Activated CD4-positive, alpha-beta T cell treated with anti-CD3 and anti-CD28 coated beads for 24 hours (primary cell): ENCODE measurements at places on chromosomes 5 and 9.

GRCh38 chr5:10619649-10620048 is 55.8 kb downstream of the ANKRD33B start:
- DNase-seq: no peak

DNA sequence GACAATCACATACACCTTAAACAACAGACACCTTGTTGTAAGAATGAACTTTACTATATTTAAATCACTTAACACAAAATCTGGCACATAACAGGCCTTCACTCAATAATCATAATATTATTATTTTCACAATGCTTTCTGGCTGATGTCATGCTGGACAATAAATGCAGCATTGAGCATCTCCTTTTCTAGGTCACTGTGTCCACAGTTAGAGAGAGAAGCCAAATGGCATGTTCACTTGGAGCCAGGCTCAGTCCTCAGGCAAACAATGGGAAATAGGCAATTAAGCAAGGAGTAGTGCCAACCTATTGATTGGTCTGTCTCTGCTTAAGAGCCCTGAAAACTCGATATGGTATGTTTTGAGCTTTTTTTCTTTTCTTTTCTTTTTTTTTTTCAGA is 50.6 kb upstream of the KLF4 start:
- DNase-seq: no peak

GRCh38 chr9:111943200-111943599 is 46.6 kb downstream of the UGCG start:
- DNase-seq: no peak

- no peak for DNase-seq
Measured at GRCh38 chr9:15370466-15371447, 51.9 kb upstream of the SNAPC3 start.

DNA sequence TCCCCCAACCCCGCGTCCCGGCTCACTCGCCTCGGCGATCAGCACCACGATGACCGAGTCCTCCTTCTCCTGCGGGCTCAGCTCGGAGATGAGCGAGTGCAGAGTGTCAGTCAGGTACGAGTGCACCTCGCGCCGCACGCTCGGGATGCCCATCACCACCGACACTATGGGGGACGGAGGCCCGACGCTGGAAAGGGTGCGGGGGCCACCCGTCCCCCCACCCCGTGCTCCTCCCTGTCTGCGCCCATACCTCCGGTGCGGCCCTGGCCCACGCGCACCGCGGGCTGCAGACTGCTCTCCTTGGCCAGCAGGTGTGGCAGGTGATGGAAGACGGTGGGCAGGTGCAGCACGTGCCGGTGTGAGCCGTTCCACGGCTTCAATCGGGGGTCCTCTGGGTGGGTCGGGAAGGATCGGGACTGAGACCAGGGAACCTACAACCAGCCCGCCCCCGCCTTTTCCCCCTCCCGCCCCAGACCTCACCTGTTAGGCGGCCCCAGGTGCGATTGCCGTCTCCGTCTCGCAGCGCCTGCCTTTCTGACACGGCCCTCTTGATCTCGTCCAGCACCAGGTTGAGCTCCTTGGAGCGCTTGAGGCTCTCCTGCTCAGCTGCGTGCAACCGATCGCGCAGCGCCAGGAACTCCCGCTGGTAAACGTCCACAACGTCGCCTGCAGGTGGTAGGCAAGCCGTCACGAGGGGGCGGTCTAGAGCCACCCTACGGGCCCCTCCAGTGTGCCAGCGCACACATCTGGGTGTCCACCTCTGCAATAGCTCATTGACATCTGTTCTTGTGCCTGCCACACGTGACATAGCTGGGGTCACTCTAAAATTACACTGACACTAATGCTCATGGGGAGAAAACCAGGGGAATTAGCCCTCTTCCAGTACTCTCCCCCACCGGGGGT is 5.1 kb downstream of the MGAT4B start:
- peak; percentile 83 for DNase-seq

DNA sequence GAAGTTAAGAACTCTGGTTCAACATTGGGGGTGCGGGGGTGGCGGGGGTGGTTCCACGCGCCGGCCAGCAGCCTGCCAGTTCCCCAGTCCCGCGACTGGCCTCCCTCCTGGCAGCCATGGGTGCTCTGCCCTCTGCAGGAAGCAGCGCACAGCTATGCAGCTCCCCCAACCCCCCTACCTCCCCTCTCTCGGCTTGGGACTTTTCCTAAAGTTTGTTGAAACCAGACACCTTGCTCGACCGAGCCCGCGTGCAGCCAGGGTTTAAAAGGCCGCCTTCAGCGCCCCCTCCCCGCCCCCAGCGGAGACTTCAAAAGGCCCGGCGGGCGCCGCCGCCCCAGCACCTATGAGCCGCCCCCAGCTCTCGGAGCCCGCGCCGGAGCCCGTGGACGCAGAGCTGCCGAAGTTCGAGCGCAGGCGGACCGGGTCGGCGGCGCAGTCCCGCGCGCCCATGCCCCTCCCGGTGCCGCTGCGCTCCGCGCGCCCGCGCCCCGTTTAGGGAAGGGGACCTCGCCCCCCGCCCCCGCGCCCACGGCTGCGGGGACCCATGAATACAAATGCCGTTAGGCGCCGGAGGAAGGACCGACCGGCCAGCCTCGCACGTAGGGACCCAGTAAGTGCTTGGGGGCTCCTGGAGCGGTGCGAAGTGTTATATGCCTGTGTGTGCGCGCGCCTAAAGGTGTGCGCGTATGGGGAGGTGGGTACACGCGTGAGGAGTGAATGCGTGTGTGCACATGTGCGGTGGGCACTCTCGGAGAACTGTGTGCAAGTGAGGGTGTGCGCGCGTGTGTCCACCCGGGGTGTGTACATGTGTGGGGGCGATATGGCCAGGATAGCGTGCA is 1.4 kb upstream of the COL27A1 start:
- no peak for DNase-seq

GRCh38 chr5:103340717-103341388 is 82.3 kb downstream of the MACIR start:
- DNase-seq: no peak

DNA sequence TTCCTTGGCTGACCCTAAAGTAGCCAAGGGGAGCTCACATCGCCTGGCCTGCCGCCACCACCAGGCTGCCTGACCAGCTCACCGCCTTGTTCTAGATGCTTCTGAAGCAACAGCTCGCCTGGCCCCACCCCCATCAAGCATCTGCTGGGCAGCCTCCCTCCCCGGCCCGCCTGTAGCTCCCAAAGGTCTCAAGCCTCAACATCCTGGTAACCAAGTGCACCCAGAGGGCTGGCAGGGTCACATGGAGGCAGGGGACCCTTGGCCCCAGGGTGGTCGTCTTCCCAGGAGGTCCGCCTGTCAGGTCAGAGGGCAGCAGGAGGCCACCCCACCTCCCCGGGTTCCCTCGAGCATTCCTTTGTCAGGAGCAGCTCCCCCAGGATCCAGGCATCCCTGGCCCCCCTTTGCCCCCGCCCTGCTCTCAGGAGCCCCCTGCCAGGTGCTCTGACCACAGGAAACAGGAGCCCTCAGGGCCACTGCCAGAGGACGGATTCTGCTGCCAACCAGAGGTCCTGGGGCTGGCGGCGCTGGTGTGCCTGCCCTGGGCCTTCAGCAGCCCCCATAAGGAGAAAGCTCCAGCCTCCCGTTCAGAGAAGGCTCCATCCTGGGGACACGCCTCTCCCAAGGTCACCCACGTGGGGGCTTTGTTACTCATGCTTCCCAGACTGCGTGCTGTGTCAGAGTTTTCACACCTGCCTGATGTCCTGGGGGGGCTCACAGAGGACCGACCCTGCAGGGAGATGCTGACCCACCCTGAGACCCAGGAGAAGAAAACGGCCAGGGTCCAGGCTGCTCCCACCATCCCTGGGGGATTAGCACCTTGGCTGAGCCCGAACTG is 3.5 kb upstream of the LRRC14B start:
- no peak for DNase-seq

DNA sequence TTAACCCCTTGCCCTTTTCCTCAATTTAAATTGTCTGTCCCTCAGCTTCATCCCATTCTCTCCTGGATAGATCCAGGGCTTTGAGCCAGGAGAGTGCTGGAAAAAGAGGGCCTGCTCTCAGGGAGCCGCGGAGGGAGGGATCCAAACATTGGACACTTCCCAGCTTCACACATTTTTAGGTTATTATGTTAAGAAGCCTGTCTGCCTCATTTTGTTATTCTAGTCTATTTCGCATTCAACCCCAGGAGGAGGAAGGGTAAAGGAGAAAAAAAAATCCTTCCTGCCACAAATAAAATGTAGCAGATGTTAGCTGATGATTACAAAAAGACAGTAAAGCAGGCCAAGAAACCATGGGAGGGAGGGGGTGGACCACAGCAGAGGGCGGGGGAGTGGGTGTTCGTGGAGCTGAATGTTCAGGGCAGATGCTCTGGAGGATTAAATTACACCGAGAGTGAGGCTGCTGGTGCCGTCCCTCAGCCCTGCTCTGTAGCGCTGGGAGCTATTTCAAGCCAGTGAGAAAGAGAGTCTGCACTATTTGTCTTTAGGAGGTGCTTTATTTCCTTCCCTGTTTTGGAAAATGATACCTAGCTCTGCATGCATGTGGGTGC is 60.6 kb upstream of the ZFR start:
- no peak for DNase-seq

DNA sequence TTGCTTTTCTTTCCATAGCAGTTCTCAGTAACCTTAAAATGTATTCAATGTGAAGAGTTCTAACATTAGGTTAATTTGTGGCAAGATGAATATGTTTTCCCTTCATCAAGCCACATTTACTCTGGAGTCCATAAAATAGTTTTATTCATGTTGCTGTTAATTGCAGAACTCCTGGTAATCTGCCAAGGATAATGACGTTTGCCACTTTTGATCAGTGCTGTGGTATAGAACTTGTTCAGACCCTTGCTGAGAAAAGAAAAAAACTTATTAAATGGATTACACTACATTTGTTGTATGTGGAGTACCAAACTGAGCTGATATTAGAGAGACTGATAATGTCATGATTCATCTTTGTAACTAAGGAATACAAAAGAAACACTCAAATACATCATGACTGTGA is 212.4 kb upstream of the DMAC1 start:
- DNase-seq: no peak

GRCh38 chr5:98065261-98065909 is 708.1 kb upstream of the RGMB start:
- DNase-seq: no peak

DNA sequence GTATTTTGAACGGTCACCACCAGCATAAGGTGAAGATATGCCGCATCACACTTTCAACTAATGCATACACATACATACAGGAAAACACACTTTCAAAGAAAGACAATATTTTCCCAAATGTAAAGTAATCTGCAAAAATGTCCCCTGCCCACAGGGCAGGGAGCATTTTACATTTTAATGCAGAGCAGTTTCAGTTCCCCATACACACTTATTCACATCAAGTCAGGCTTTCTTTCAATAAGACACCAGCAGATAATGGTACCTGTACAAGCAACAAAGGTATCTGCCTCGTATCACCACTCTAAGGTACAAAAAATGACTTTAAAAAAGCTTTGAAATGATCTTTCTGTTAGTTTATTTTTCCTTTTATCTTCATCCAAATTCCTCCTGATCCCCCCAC is 247.1 kb upstream of the CCNG1 start:
- DNase-seq: no peak

GRCh38 chr9:96251451-96251850 is 50.5 kb downstream of the HSD17B3 start:
- no peak for DNase-seq

DNA sequence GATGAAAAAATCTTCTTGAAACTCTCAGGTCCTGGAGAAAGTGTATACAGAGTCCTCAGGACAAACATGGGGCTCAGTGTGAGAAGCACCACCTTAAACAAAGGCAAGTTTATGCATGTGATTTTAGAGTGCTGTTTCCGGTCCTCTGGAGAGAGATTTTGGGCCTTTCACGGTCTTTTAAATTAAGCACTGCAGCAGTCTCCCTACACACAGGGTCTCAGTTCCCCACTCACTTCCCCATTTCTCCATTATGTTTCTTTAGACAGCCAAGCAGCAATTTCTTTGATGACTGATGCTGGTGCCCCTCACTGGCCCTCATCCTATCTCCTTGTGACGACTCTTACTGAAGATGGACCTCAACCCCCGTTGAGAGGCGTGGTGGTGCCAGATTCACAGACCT is 220.2 kb upstream of the CLINT1 start:
- DNase-seq: no peak

DNA sequence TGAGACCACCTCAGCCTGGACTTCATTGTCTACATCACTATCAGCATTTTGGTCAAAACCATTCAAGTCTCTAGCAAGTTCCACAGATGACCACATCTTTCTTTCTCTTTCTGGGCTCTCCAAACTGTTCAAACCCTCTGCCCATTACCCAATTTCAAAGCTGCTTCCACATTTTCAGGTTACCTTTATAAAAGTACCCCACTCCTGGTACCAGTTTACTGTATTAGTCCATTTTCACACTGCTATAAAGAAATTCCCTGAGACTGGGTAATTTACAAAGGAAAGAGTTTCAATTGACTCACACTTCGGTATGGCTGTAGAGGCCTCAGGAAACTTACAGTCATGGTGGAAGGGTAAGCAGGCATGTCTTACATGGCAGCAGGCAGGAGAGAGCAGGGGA is 84.5 kb downstream of the FBXL7 start:
- no peak for DNase-seq

DNA sequence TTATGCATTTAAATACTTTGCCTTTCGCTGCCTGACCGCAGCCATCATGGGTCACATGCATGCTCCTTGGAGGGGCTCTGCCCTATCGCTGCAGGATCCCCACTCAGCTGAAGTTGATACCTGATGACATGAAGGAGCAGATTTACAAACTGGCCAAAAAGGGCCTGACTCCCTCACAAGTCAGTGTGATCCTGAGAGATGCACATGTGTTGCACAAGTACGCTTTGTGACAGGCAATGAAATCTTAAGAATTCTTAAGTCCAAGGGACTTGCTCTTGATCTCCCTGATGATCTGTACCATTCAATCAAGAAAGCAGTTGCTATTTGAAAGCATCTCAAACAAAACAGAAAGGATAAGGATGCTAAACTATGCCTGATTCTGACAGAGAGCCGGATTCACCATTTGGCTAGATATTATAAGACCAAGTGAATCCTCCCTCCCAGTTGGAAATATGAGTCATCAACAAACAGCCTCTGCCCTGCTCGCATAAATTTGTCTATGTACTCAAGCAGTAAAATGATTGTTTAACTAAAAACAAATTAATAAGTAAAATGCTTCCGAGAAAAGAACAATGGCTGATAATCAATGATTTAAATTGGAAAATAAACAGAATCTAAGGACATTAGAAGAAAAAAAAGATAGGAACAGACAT is 41.6 kb upstream of the PPP2CA start:
- DNase-seq: no peak

GRCh38 chr5:61339764-61340163 is 7.7 kb downstream of the ZSWIM6 start:
- DNase-seq: no peak

DNA sequence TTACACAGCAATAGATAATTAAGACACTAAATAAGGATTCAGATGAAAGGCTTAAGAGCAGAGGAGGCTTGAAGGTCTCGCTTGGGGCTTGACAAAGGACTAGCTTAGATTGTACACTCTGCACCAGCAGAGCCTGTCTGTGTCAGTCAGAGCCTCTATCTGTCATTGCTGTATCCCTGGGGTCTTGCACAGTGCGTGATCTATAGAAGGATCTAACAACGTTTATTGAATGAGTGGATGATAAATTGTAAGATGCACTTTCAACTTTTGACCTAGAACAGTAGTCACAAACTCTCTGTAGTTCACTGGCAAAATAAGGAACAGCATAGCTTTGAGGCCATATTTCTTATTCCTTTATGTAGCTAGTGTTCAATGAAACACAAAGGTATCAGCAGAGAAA is 173.5 kb downstream of the ENTREP1 start:
- DNase-seq: no peak
